ENCODE measurements at places on chromosomes 5 and 9. TPM values are rescaled to one million over a fixed set of nuclear protein-coding genes. Genes with fewer than 3 reads are reported as not detected.

Gene TMC1
- polyA plus RNA-seq = 0.59 TPM

Gene NRG2
- polyA plus RNA-seq = 0.96 TPM

Gene FOXD1
- polyA plus RNA-seq = 0.23 TPM

Gene LCN1
- polyA plus RNA-seq = 1.2 TPM

Gene EGFL7
- polyA plus RNA-seq = 118 TPM

Gene F2RL2
- 0.91 TPM for polyA plus RNA-seq

Gene FOXD4L5
- polyA plus RNA-seq = 0.07 TPM

Gene UCK1
- polyA plus RNA-seq = 24.7 TPM

Gene GDF9
- polyA plus RNA-seq = 2.5 TPM

Gene MIER3
- 13.6 TPM for polyA plus RNA-seq

Gene ALDH7A1
- 29.9 TPM for polyA plus RNA-seq

Gene FAM163B
- polyA plus RNA-seq = 0.27 TPM

Gene SMIM33
- polyA plus RNA-seq = 0.05 TPM

Gene QRFP
- polyA plus RNA-seq = 0.21 TPM

Gene HMGCR
- 10.1 TPM for polyA plus RNA-seq

Gene C5orf34
- 5.3 TPM for polyA plus RNA-seq

Gene PCBD2
- polyA plus RNA-seq = 6.8 TPM

Gene CAMK2A
- 0.39 TPM for polyA plus RNA-seq

Gene AJM1
- polyA plus RNA-seq = 1.8 TPM

Gene CXXC5
- polyA plus RNA-seq = 47.9 TPM

Gene TRAF1
- polyA plus RNA-seq = 21.7 TPM

Gene CDC20B
- polyA plus RNA-seq = 0.27 TPM

Gene LCN2
- 31.9 TPM for polyA plus RNA-seq

Gene SPINK5
- 41.6 TPM for polyA plus RNA-seq

Gene CER1
- polyA plus RNA-seq = 0.07 TPM

Gene GFI1B
- polyA plus RNA-seq = 0.34 TPM

Gene CDH6
- 0.87 TPM for polyA plus RNA-seq

Gene KIF27
- polyA plus RNA-seq = 2.9 TPM

Gene SARDH
- polyA plus RNA-seq = 5.4 TPM

Gene LCP2
- 131 TPM for polyA plus RNA-seq

Gene FOXD4L4
- 0.09 TPM for polyA plus RNA-seq

Gene ST8SIA4
- polyA plus RNA-seq = 9.2 TPM

Gene LPAR1
- 9.3 TPM for polyA plus RNA-seq

Gene TUSC1
- polyA plus RNA-seq = 18.4 TPM

Gene AFAP1L1
- polyA plus RNA-seq = 12.6 TPM

Gene PCDHGA6
- 1.2 TPM for polyA plus RNA-seq

Gene DAB2
- polyA plus RNA-seq = 28.1 TPM

Gene KIF12
- 1.8 TPM for polyA plus RNA-seq

Gene DCANP1
- 0.25 TPM for polyA plus RNA-seq

Gene SPINK7
- polyA plus RNA-seq = 33.6 TPM

Gene RANBP3L
- 0.41 TPM for polyA plus RNA-seq

Gene BRINP1
- 5.6 TPM for polyA plus RNA-seq

Gene PITX1
- polyA plus RNA-seq = 0.46 TPM

Gene IQGAP2
- polyA plus RNA-seq = 33.3 TPM

Gene CPEB4
- polyA plus RNA-seq = 5.8 TPM

Gene UNC13B
- polyA plus RNA-seq = 6.9 TPM

Gene PDGFRB
- polyA plus RNA-seq = 8.6 TPM

Gene PCDHA13
- under 0.01 TPM for polyA plus RNA-seq

Gene SLC9A3
- 1.9 TPM for polyA plus RNA-seq

Gene NUDT2
- polyA plus RNA-seq = 33.9 TPM

Gene PCDHGA7
- 0.46 TPM for polyA plus RNA-seq

Gene AMACR
- polyA plus RNA-seq = 7.8 TPM

Gene CCDC183
- polyA plus RNA-seq = 5.0 TPM

Gene ACTBL2
- polyA plus RNA-seq = 0.07 TPM

Gene DMAC1
- 26.3 TPM for polyA plus RNA-seq
